SJSA1 (cell line): ENCODE measurements at places on chromosomes 4 and X. TPM values are rescaled to one million over a fixed set of nuclear protein-coding genes. Genes with fewer than 3 reads are reported as not detected.

Gene PAGE2
- not detected in 2 replicates for total RNA-seq

Gene POU3F4
- total RNA-seq: not detected in 2 replicates

Gene RBM47
- total RNA-seq: 0.13 TPM in 1 of 2 replicates, not detected in the other

Gene TMEM164
- 9.4 and 104 TPM in 2 replicates for total RNA-seq

Gene DCAF8L2
- not detected in 2 replicates for total RNA-seq

Gene FDCSP
- total RNA-seq: not detected in 2 replicates

Gene CXCL10
- total RNA-seq: 0.29 TPM in 1 of 2 replicates, not detected in the other

Gene MTMR8
- total RNA-seq: not detected in 2 replicates

Gene CXXC4
- total RNA-seq: 0.37 and 0.56 TPM in 2 replicates

Gene UGT2A1
- total RNA-seq: not detected in 2 replicates

Gene TLR10
- not detected in 2 replicates for total RNA-seq

- DNase-seq: no peak
Observed at GRCh38 chr4:58602731-58603359, 1492.7 kb upstream of the IGFBP7 start.

GRCh38 chr4:55610381-55610780 lies 18.3 kb upstream of the PDCL2 start:
- no peak for DNase-seq

DNA sequence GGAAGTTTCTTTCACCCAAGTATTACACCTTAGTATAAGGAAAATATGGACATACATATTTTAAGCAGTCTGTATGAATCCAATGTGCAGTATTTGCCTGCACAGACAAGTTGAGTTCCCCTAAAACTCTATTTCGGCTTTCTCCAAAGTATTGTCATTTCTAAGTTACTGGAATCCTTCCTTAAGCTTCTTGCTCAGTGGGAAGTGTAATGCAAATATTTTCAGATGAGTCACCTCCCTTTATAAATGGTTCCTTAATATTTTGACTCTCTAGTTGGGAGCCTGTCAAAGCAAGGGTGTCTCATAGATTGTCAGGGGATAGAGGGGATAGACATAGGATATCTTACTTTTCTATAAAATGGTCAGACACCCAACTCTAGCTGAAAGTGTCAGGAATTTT lies 178.6 kb downstream of the NAA11 start:
- DNase-seq: no peak

- no peak for DNase-seq
Observed at GRCh38 chrX:120769576-120770341, 105.9 kb downstream of the CT47B1 start.

- DNase-seq: no peak
Observed at GRCh38 chr4:134560728-134561127, 359.1 kb upstream of the PABPC4L start.

- DNase-seq: no peak
Observed at GRCh38 chrX:66176134-66176533, 12.1 kb downstream of the HEPH start.

- DNase-seq: no peak
Observed at GRCh38 chr4:13294961-13295605, 189.1 kb downstream of the RAB28 start.

DNA sequence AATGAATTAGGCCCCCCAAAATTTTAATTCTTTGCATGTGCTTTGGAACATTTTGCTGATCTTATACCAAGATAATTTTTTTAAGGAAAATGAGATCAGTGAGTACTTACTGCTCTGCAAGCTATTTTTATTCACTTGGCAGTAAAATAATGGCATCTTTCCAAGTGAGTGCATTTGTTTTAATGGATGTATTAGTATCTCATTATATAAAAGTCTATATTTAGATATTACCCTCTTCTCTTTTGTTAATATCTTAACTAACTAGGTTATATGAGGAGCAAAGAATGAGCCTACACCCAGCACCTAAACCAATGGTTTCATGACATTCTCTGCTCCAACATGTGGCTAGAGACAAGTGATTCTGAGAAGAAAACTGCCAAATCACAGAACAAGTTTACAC lies 21.1 kb upstream of the ARAF start:
- DNase-seq: no peak

- DNase-seq: no peak
Observed at GRCh38 chr4:100289946-100290345, 99.7 kb upstream of the DDIT4L start.

GRCh38 chrX:155534800-155535199 lies 76.4 kb upstream of the F8A3 start:
- DNase-seq: no peak

DNA sequence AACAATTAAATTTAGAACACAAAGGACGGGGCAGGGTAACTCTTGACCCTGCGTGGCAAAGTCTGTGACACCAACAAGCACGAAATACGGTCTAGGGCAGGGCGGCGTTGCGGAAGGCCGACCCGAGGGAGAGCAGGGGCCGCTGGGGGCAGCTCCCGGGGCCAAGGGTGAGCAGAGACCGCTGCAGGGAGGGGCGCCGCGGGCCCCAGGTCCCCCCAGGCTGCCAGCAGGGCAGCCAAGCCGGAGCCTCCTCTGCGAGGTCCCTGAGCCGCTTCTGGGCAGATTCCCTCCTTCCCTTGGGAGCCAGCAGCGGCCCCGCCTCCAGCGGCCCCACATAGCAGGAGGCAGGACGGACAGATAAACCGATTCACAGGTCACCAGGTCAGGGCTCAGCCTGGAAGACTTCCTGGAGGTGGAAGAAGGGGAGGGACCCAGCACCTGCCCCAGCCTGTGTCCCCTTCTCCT lies 90.2 kb downstream of the FAM53A start:
- no peak for DNase-seq

DNA sequence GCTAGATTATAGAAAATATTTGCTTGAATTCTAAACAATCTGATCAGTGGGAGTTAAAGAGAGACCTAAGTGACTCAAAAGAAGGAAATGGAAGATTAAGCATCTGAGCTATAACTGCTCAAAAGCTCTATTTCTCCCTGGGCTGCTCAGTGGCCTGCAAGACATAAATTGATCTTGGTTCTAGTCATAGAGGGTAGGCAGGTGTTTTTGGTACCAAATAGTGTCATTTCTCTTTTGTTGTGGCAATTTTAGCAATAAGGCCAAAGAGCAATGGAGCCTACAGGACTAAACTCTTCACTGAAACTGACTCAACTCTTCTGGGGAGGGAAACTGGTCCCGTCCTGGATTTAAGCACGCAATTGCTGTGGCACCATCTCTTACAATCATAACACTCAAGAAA lies 33.9 kb upstream of the BMP2K start:
- DNase-seq: no peak
